ENCODE measurements at places on chromosomes 2 and 18. TPM values are rescaled to one million over a fixed set of nuclear protein-coding genes. Genes with fewer than 3 reads are reported as not detected.

GRCh38 chr2:73292906-73293533, 328 bp downstream of the EGR4 start:
- DNase-seq, result no peak

DNA sequence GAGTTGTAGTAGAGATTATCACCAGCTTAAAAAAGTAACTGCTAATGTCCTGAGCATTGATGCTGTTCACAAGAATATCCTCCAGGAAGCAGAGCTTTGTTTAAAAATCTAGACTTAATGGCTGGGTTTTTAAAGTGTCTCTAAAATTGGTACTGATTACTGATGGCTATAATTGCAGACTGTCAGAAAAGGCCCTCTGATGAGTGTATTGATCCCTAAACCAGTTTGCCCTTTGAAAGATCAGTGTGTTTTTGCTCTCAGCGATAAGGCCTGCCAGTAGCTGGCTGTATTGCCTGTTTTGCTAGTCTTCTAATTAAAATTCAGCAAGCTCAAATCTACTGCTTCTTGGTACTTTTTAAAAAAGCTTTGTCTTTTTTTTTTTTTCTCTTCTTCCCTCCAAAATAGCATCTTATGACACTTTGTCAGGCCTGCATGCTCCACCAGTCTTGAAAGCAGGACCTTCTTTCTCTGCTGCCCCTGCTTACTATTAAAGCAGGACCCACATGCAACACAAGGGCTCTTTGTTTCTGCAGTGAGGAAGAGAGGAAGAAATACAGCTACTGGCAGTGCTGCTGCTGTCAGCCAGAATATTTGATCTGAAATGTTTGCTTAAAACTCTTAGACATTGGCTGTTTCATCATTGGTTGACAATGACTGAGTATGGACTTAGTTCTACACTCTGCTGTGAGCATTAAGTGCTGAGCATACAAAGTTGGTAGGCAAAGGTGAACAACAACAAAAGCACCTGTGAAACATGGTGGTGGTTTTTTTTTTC, 1.8 kb downstream of the SEC11C start:
- no peak for DNase-seq

RAB17 gene
- 4.5 TPM for total RNA-seq

DNA sequence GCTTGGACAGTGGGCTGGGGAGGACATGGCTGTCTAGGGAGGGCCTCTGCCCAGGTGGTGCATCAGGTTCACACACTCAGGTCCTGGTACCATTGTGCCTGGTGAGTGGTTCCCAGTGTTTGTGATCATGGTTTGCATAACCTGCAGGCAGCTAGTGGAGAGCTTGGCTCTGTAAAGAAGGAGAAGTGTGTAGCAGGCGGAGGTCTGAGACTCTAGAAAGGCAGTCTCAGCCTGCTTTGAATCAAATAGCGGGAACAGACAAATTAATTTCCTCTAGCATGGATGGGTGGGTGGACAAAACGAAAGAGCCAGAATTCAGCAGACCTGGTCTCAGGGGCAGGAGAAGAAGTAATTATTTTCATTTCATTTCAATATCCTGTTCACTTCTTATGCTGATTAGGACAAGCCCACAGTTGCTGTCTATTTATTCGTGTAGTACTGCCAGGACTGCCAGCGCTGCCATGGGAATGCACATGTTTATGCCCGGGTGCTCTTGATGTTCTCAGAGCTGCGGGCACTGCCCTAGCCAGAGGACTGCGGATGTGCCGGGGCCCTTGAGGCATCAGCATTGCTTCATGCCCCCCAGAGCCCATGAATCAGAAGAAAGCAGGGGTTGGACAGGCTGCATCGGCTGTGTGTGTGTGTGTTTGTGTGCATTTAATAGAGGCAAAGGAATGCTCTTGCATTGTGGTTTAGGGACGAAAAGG, 45.4 kb upstream of the DLX2 start:
- DNase-seq, result no peak

- DNase-seq, result no peak
Measured at GRCh38 chr2:212034841-212035585, 503.6 kb downstream of the ERBB4 start.

DNA sequence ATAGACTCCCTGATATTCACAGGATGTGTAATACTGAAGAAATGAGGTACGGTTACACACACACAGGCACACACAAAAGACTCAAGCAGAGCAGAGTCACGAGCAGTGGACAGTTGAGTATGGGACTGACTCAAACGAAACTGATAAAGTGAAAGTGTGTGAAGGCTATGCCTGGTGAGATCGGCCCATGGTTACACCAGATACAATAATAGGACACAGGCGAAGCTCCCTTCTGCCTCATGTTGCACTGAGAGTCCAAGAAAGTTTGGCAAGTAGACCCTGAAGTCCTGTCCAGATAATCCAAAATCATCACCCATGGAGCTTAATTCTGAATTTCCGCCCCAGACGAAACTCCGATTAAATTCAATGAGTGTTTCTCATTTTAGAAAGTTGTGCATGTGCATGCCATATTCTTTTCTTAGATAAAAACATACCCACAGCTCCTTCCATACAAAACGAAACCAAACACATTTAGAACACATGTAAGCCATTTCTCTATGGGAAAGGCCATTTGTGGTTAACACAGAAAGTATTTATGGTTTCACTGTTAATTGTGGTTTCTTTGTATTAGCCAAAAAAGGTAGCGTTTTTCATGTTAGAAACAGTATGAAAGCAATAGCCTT, 567.6 kb downstream of the PLCL1 start:
- no peak for DNase-seq

SERPINB2 gene
- 0.27 TPM for total RNA-seq

GRCh38 chr2:6368281-6368680, 497.4 kb downstream of the CMPK2 start:
- DNase-seq, result no peak

- no peak for DNase-seq
Measured at GRCh38 chr2:168254158-168254935, 7.0 kb upstream of the STK39 start.

ATP5F1A gene
- 189 TPM for total RNA-seq

GRCh38 chr2:55175254-55176093, 56.6 kb downstream of the CLHC1 start:
- no peak for DNase-seq

TMEM178A gene
- total RNA-seq, result 5.0 TPM

DNA sequence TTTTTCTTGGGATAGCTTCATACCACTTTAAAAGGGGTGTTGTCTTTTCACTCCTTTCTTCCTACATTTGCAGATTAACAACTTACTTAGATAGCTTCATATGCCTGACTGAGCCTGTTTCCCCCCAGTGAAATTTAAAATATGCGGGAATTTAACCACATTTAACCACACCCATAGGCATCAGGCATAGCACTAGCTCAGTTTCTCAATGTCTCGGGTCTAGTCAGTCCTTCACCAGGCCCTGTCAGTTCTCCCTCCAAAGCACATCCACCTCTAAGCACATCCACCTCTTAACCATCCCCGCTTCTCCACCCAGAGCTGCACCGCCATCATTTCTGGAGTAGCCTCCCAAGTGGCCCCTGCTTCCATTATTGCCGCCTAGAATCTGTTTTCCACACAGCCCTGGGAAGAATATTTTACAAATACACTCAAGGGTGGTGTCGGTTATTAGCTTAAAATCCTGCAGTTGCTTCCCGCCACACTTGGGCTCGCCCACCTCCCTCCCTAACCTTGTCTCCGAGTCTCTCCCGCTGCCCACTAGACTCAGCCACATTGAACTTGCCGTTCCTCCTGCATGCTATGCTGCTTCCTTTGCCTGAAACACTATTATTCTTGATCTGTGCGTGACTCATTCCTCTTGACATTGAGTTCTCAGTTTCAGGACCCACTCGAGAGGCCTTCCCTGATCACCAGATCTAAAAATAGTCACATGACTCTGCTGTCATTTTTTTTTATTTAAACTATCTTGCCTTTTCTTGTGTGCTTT, 68.3 kb downstream of the SPTBN1 start:
- no peak for DNase-seq

XDH gene
- not detected for total RNA-seq

DNA sequence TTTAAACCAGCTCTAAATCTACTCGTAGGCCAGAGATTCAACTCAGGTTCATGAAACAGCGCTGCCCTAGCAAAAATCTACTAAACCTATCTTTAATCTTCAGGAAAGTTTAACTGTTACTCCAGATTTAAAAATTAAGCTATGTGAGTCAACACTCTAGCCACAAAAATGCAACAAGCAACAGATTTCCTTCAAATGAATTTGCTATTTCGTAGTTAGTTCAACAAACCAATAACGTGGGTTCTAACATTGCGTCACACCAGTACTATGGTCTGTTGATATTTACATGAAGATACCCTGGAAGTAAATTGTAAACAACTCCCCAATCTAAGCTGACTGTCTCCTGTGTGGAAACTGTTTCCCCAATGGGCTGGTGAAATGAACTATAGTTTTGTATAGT, 71.2 kb downstream of the FIGN start:
- DNase-seq, result no peak

CMPK2 gene
- total RNA-seq, result 5.3 TPM

PDCD1 gene
- 0.39 TPM for total RNA-seq

GRCh38 chr2:160039166-160039903, 23.1 kb downstream of the PLA2R1 start:
- DNase-seq, result no peak

DNA sequence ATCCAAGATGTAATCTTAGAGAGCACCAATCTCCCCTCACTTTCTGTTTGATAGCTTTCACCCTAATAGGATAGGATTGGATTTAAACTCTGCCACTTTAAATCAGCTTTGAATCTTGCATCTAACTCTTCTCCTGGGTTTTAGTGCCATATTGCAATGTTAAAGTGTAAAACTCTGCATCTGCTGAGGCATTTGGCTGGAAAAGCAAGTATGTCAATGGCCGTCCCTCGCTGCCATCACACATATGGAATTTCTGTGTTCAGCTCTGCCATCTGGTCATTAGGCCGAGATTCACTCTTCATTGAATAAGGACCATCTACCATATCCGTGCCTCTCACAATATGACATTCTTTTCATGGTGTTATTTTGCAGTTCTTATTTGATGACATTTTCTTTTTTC, 728.1 kb upstream of the PIK3C3 start:
- no peak for DNase-seq

GRCh38 chr18:22063102-22063501, 106.3 kb upstream of the GATA6 start:
- DNase-seq, result no peak

- DNase-seq, result no peak
Measured at GRCh38 chr18:58076052-58076451, 32.0 kb downstream of the NEDD4L start.

DNA sequence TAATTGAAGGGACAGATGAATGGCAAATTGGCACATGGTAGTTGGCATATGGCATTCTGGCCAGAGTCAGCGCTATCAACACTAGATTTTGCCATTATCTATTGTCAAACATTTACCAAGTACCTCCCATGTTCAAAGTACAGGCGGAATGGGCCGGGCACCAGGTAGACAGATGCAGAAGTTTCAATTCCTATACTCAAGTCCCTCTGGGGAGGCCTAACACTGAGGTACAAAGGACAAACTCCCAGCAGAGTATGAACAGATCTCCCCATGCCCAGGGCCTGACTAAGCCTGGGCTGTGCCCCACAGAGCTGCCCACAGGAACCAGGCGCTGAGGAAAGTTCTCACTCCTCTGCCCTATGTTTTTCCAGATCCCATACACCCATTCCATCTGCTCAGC, 257.5 kb upstream of the KLHL29 start:
- no peak for DNase-seq

FBLN7 gene
- 6.1 TPM for total RNA-seq

DNA sequence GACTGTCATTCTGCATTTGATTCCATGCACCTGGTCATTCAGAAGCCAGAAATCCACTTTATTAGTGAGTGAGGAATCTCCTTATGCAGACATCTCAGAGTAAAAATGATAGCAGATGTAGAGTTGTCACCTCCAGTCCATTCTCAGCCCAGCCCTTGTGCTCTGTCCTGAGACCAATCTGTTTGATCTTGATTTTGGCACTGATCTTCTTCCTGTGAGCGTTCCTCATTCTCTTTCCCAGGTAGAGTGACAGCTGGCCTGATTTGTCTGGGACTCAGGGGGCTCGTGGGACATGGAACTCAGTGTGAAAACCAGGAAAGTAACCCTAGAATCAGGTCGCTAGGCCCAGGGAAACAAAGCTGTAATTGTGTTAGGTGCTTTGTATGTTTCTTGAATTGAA, 8.9 kb downstream of the ARHGAP25 start:
- DNase-seq, result no peak

DNA sequence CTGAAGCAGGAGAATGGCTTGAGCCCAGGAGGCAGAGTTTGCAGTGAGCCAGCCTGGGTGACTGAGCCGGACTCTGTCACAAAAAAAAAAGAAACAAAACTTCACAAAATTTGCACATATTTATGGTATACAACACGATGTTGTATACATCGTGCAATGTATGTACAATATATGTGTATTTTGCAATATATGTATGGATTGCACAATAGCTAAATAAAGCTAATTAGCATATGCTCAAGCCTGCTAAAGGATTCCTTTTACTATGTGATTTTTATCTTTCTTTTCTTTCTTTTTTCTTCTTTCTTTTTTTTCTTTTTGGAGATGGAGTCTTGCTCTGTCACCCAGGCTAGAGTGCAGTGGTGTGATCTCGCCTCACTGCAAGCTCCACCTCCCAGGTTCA, 368.0 kb upstream of the FAM98A start:
- no peak for DNase-seq

GRCh38 chr2:28341208-28341891, 51.3 kb upstream of the FOSL2 start:
- DNase-seq, result peak; percentile 46

ACTG2 gene
- total RNA-seq, result 1,843 TPM

TET3 gene
- total RNA-seq, result 9.5 TPM

GTF2A1L gene
- total RNA-seq, result not detected

DNA sequence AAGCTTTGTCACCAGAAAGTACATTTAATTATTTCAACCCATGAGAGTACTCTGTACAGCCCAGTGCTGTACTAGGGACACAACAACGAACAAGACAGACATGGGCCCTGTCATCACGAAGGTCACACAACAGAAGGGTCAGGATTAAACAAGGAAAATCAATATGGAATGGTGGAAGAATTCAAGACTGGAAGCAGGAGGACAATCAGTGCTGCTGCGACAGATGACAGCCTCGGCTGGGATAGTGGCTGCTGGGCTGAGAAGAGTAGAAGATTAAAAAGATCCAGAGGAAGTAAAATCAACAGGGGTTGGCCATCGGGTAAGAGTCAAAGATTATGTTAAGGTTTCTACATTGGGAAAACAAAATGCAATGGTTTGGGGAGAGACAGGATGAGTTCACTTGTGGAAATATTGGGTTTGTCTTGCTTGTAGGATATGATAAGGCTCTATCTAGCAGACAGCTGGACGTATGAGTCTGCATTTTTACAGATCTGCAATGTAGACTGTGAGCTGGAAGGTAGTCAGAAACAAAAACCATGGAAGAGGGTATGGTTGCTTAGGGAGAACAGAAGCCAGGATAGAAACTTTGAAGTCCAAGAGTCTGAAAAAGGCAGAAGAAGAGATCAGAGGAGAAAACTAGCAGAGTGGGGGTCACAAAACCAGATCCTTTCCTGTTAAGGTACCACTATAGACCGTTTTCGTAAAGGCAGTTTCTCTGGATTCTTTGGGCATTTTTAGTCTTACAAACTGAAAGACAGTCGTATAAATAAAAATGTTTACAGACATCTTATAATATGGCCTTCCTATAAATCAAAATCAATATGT, 84.1 kb downstream of the PRELID3A start:
- DNase-seq, result no peak

All from aorta (tissue), 5 donors.